ENCODE measurements at places on chromosomes 1 and 21. TPM values are rescaled to one million over a fixed set of nuclear protein-coding genes. Genes with fewer than 3 reads are reported as not detected.

The PPM1J gene
- 2.3 TPM for total RNA-seq

The CAMK1G gene
- 0.51 TPM for total RNA-seq

The CDA gene
- total RNA-seq = 4.4 TPM

The RGS13 gene
- total RNA-seq = not detected

The ZNF670 gene
- 1.8 TPM for total RNA-seq

The PTGFR gene
- 0.33 TPM for total RNA-seq

The FMO2 gene
- total RNA-seq = not detected

The TFF2 gene
- total RNA-seq = not detected

The RSPH1 gene
- total RNA-seq = not detected

The FLG gene
- total RNA-seq = not detected

The CTSS gene
- total RNA-seq = 0.33 TPM

The BRDT gene
- not detected for total RNA-seq

The MROH7 gene
- 0.13 TPM for total RNA-seq

The NLRP3 gene
- total RNA-seq = 0.81 TPM

The CTTNBP2NL gene
- total RNA-seq = 21.4 TPM

All from mesangial cell (primary cell).